ENCODE measurements at places on chromosomes 2 and 18.

GRCh38 chr2:33573657-33574056 lies 25.4 kb downstream of the FAM98A start:
- DNase-seq: no peak

- DNase-seq: no peak
These were observed 25.0 kb downstream of the FAM171B start for GRCh38 chr2:186718903-186719302.

DNA sequence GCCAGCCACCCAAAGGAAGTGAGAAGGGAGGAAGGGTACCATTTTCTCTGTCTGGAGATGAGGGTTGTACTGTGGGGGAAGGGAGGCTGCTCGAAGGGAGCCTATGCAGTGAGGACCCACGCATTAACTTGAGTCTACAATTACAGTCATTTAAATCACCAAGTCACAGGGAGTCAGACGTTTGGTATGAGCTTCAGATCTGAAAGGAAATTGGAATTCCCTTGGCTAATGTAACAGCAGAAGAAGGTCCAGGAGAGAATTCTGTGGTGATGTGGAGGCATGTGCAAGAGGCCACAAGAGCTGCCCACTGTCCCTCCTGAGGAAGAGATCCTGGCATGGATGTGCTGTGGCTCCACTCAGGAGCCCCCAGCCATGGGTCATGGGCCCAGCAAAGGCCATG lies 22.5 kb downstream of the DAPL1 start:
- DNase-seq: no peak

GRCh38 chr2:6254441-6254840 lies 562.3 kb downstream of the SOX11 start:
- no peak for DNase-seq

DNA sequence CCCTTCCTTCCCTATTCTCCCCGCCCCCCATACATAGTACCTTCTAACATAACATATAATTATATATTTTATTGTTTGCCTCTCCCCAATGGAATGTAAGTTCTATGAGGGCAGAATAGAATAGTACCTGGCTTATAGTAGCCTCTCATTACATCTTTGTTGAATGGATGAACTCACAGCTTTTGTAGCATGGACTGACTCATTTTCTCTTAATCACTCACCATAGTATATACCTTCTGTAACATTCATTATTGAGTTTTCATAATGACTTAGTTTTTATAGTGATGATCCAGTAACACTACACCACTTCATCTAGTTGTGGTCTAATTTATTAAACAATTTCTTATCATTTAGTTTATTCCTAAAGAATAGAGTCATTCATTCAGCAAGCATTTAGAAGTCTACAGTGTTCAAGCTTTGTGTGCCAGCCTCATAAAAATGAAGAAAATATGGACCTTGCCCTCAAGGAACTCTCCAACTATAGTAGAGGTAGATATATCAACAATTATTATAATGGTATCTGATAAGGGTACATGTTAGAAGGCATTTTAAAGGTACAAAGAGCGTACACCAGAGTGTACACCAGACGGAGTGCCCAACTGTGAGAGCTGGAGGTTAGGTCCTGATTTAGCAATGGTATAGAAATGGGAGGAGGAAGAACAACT lies 31.1 kb downstream of the NCOA1 start:
- DNase-seq: no peak

Measured in ovary (tissue), 10 donors.